M059J (cell line): ENCODE measurements at places on chromosomes 7 and 10. TPM values are rescaled to one million over a fixed set of nuclear protein-coding genes. Genes with fewer than 3 reads are reported as not detected.

- DNase-seq: no peak
Observed at GRCh38 chr10:71268758-71269157, 50.3 kb upstream of the SLC29A3 start.

- no peak for DNase-seq
Observed at GRCh38 chr7:112575864-112576263, 95.1 kb downstream of the LSMEM1 start.

GRCh38 chr10:132575320-132576201 is 38.0 kb downstream of the INPP5A start:
- peak; percentile 96 for DNase-seq

Gene IFIT3
- 303 and 380 TPM in 2 replicates for total RNA-seq

GRCh38 chr10:50554995-50555568 is 68.7 kb downstream of the SGMS1 start:
- no peak for DNase-seq
